Epithelial cell of proximal tubule (primary cell): ENCODE measurements at places on chromosomes 5 and 9. TPM values are rescaled to one million over a fixed set of nuclear protein-coding genes. Genes with fewer than 3 reads are reported as not detected.

DNA sequence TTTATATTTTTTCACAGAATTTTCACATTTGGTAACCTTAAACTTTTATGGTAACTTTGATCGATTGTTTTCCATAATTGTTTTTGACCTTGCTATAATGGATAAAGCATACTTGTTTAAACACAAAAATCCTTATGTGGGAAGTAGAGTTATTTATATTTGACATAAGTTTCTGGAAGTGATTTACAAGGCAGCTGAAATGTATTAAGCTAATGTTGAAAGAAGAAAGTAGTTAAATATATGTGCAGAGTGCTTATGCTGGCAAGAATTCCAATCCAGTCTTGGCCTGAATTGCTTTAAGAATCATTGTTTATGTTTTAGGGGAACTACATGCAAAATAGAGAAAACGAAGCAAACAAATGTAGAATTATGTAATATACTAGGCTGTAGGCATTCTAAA, 763.6 kb downstream of the TAF11L14 start:
- no peak for DNase-seq

DNA sequence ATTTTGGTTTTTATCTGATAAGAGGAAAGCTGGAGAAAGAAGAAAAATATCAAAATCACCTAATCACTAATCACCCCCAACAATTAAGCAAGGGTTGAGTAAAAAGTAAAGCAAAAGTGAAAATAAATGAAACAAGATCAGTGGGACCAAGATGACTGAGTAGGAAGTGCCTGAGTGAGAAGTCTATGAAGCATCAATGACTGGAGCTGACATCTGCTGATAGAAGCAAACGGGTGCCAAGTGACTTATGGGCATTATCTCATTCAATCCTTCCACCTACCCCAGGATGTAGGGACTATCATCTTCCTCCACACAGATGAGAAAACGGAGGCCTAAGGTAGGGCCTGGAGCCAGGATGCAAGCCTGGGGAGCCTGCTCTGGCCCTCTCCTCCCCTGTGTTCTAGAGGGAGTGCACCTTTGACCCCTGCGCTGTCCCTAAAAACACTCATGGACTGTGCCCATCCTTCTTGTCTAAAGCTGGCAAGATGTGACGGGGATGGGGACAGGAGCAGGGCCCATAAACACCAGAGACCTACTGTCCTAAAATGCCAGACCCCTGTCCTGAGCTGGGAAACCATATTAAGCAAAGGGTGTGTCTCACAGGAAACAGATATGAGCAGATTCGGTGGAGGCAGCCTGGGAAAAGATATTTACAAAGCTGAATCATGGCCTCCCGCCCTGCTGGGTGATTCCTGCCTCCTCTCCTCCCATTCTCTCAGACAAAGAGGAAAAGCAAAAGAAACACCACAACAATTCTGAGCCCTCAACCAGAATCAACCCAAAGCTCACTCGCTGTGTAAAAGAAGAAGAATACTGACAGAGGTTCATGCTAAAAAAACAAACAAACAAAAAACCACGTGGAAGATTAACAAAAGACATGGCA, 116.0 kb downstream of the AUH start:
- no peak for DNase-seq

GRCh38 chr9:109441296-109441695, 56.8 kb downstream of the PTPN3 start:
- no peak for DNase-seq

GRCh38 chr5:138385660-138386059, 33.2 kb downstream of the KDM3B start:
- DNase-seq = no peak

- no peak for DNase-seq
Observed at GRCh38 chr9:16360247-16360646, 510.2 kb downstream of the BNC2 start.

- no peak for DNase-seq
Observed at GRCh38 chr5:125455041-125455440, 708.6 kb upstream of the ZNF608 start.

DNA sequence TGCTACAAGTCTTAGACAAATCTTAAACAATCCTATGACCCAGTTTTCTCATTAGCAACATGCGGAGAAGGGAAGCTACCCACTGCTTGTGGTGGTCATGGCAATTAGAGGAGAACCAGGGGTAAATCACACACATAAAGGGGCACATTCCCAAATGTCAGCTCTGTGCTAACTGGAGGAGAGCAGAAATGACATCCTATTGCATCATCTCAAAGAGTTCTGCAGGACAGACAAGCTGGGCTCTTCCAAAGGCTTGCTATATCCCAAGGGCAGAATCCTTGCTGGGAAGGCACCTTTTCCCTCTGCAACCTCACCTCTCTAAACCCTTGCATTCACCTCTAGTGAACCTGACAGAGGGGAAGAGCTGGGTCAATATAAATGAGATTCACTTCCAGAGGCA, 17.0 kb upstream of the WWC1 start:
- no peak for DNase-seq

The SPINK4 gene
- not detected in 2 replicates for total RNA-seq

- DNase-seq = no peak
Observed at GRCh38 chr5:139671096-139671841, 23.1 kb downstream of the CXXC5 start.

The MYMK gene
- not detected in 2 replicates for total RNA-seq

GRCh38 chr9:10753474-10753873, 140.7 kb upstream of the PTPRD start:
- DNase-seq = no peak

GRCh38 chr9:87256973-87257372, 240.7 kb upstream of the DAPK1 start:
- no peak for DNase-seq

- no peak for DNase-seq
Observed at GRCh38 chr9:80622508-80622907, 1050.7 kb downstream of the TLE4 start.

DNA sequence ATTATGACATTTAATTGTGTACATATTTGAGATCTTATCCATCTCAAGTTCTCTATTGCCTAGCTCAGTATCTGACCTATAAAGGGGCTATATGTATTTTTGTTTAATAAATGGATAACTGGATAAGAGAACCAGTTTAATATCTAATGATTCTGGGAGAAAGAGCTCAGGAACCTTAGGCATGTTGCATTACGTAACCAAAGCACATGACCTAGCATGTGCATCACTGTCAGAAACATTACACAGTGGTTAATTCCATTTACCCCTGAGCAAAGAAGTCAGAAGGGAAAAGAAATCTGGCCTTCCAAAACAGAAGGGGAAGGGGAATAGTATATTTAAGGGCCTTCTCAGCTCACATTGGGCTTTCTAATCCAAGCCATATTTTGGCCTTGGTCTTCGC, 12.3 kb downstream of the PAPPA start:
- no peak for DNase-seq

The PROP1 gene
- total RNA-seq = not detected in 2 replicates

- no peak for DNase-seq
Observed at GRCh38 chr5:119864286-119864685, 234.9 kb downstream of the FAM170A start.

The IFNK gene
- not detected in 2 replicates for total RNA-seq

- no peak for DNase-seq
Observed at GRCh38 chr5:76402251-76402885, 717 bp upstream of the IQGAP2 start.

GRCh38 chr9:2624051-2624682, 2.6 kb downstream of the VLDLR start:
- DNase-seq = no peak

- no peak for DNase-seq
Observed at GRCh38 chr5:16787278-16787677, 148.8 kb downstream of the MYO10 start.

DNA sequence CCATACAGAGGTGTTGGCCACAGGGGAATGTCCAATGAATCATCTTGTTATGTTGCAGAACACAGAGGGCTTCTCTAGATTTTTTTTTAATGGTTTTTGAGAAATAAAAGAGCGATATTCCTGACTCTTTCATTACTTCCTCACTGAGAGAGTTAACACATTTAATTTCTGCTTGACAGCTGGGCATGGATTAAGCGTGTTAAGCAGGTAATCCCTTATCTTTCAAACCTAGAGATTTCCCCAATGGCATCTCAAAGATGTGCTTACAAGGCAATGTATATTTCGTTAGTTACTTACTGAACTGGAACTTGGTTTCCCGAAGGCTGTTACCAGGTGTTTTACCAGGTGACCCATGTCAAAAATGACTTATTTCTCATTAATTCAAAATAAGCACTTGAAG, 21.8 kb upstream of the ADCY2 start:
- no peak for DNase-seq

DNA sequence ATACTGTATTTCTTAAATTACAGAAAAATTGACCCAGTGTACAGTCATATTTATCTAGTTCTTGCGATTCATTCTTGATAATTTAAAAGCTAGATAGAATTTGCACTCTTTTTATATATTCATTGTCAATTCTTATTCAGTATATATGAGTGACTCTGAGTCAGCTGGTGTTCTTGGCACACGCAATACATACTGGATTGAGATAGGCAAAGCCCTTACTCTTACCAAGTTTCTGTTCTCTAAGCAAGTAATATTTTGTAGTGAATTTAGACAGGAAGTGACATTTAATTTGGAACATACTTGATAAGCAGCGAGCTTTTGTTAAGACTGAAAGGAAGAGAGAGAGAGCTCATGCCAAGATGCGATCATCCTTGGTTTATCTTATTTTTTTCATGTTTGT, 57.7 kb downstream of the GPBP1 start:
- no peak for DNase-seq

DNA sequence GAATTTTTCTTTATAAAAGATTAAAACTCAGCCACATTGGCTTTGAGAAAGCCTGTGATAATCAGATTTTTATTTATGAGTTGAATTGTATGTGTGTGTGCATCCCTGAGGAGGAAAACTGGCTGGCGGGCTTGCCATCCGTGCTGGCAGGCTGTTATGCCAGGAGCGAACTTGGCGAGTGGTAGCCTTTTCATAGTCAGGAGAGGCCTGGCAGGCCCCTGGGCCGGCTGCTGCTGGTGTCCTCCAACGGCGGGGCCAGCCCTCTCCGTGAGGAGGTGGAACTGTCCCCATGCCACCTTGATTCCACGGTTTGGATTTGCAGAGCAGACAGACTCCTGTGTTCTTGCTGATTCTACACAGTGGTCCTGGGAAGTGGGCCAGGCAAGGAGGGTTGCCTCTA, 43.3 kb downstream of the ZNF618 start:
- DNase-seq = no peak

GRCh38 chr5:87390075-87390474, 22.7 kb downstream of the CCNH start:
- no peak for DNase-seq

The SPACA9 gene
- 2.0 and 5.2 TPM in 2 replicates for total RNA-seq

The PDCD1LG2 gene
- 2.7 and 12.4 TPM in 2 replicates for total RNA-seq

The GRXCR2 gene
- total RNA-seq = not detected in 2 replicates

- peak; percentile 65 for DNase-seq
Observed at GRCh38 chr9:33320568-33321261, 30.4 kb downstream of the NFX1 start.

GRCh38 chr5:68465133-68465532, 249.6 kb downstream of the PIK3R1 start:
- DNase-seq = no peak

- DNase-seq = peak; percentile 85
Observed at GRCh38 chr5:169695919-169696490, 58.9 kb downstream of the DOCK2 start.

The GDNF gene
- total RNA-seq = 0.23 TPM in 1 of 2 replicates, not detected in the other

DNA sequence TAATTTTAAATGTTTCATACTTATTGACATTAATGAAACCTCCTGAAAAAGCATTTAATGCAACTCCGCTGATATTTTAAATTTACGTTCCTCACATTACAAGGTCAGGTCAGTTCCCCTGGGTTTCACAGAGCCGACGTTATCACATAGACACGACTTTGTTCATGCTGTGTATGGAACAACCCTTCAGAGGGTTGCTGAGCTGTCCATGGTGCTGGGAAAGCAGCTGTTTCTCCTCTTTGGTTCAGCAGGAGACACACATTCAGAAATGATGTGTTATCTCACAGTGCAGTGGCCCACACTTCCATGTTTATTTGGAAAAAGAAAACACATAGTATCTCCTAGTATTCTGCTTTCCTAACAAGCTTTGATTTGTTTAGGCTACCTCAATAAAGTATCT, 53.5 kb downstream of the PPP2R2B start:
- DNase-seq = no peak

The ABO gene
- total RNA-seq = 0.65 and 2.5 TPM in 2 replicates

The GABRB2 gene
- total RNA-seq = not detected in 2 replicates

The CEP120 gene
- 13.7 and 14.4 TPM in 2 replicates for total RNA-seq

DNA sequence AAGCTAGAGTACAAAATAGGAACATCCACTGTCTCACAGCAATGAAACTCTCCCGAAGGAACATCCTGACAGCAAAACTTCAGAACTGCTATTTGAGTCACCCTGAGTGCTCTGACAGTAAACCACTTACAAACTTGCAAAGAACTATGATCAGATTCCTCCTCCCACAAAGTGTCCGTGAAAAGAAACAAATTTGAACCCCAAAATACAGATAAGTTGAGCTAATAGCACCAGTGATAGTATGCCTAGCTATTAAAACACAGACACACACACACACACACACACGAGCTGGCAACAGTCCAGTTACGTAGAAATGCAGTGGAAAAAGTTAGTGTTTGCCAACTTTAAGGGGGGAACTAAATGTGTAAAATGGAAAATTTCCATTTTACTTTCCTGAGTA, 3.1 kb upstream of the GLIS3 start:
- no peak for DNase-seq

DNA sequence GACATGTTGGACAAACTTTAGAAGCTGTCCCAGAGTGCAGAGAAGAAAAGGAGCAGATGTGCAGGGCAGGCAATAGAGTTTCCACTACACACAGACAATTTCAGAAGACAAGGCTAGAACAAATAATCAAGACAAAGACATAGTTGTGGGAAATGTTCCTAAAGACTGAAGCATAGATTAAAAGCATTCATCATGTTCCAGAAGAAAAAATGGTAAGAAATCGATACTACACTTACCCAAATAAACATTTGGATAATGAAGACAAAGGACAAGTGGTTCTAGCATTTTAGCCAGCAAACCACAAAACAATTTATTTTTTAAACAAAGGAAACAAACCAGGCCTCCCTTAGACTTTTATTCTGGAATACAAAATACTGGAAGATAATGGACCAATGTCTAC, 97.9 kb downstream of the FSTL4 start:
- no peak for DNase-seq

GRCh38 chr9:126992427-126992826, 77.8 kb downstream of the RALGPS1 start:
- no peak for DNase-seq

GRCh38 chr5:3225201-3225960, 370.3 kb upstream of the IRX1 start:
- DNase-seq = no peak

GRCh38 chr5:125394661-125395280, 648.3 kb upstream of the ZNF608 start:
- peak; percentile 22 for DNase-seq

DNA sequence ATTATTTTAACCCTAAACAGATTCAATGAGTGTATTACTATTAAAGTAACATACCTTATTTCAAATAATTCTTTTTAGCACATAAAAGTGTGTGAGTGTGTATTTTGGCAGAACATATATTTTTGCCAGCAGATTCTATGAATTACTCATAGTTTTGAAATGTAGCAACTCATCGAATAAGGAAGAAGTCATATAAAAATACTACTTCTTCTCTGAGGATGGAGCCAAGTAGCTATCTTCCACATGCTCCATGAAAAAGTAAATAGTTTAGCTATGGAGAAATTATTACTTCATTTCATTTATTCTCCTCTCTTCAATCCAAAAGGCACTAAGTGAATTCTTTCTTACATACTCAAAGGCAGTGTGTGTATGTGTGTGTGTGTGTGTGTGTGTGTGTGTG, 1090.4 kb upstream of the CDH6 start:
- no peak for DNase-seq

The BARHL1 gene
- not detected in 2 replicates for total RNA-seq

- DNase-seq = no peak
Observed at GRCh38 chr5:94081088-94081487, 339.7 kb upstream of the POU5F2 start.
